ENCODE measurements at places on chromosomes 11 and 22.
A peak's percentile ranks its signal among the peaks of the same experiment; 100 is the strongest.

DNA sequence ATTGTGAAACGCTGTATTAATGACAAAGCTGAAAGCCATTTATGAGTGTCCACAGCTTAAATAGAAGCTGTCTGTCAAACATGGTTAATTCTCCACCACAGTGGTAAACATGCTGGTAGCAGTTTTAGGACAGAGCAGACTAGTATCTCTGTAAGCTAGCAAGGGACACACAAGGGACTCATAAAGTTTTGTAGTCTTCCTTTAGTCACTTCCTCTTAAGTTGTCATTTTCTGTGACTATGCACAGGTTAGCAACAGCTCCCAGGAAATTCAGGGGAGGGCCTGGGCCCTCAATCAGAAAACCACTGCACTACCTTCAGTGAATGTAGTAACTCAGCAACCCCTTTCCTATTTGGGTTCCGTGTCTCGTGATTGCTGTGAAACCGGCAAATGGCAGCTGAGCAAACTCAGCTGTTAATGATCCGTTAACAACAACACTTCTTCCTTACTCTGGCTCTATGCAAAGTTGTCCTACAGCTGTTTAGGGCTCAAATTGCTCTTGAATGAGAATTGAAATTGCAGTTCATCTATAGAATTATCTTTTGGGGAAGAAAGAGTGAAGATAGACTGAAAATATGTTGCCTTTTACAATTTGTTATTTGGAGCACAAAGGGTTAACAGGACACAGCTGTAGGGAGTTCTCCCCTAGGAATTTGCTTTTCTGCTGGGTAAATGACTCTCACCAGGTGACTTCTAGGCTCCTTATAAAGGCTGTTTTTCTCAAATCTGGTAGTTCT, at the start of gene MMP26:
Gene MMP26, plus strand, starts transcription at position 731 of the 736 bp plus-strand sequence.
- no peak for DNase-seq

- DNase-seq, result no peak
These were observed 1155.9 kb downstream of the TBC1D22A start for GRCh38 chr22:47918276-47918921.

GRCh38 chr22:20175597-20175900, 24.7 kb upstream of the CCDC188 start:
- DNase-seq, result no peak

DNA sequence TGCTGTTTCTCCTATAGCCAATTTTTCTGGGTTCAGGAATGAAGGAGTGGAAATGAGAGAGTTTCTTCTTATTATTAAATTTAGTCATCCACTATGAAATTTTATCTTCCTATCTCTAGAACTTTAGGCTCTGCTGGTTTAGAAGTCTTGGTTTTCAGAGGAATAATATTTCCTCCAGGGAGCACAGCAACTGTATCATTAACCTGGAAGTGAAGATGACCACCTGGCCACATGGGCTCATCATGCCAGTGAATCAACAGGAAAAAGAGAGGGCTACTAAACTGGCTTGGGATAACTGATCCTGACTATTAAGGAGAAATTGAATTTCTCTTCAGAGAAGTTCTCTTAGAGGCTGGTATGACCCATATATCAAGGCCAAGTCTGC, 44.4 kb downstream of the ADM start:
- DNase-seq, result no peak

GRCh38 chr22:50252082-50253045, 1.3 kb upstream of the HDAC10 start:
- DNase-seq, result peak; percentile 80

DNA sequence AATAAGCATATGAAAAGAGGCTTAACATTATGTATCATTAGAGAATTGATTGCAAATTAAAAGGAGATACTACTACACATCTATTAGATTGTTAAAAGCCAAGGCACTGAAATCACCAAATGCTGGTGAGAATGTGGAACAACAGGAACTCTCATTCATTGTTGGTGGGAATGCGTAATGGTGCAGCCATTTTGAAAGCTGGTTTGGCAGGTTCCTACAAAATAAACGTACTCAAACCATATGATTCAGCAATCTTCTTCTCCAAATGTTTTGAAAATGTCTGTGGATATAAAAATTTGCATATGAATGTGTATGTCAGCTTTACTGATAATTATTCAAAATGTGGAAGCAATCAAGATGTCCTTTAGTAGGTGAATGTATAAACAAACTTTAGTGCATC, 176.4 kb upstream of the PLET1 start:
- DNase-seq, result no peak

- DNase-seq, result no peak
These were observed 49.4 kb downstream of the ARHGEF12 start for GRCh38 chr11:120385655-120386054.

All from AG20443 (cell line).